Endothelial cell of umbilical vein (primary cell): ENCODE measurements at places on chromosomes 7 and 10. TPM values are rescaled to one million over a fixed set of nuclear protein-coding genes. Genes with fewer than 3 reads are reported as not detected.

The KCNIP2 gene
- 2.2 and 3.0 TPM in 2 replicates for total RNA-seq

The PRKRIP1 gene
- total RNA-seq, result 25.7 and 26.1 TPM in 2 replicates

The SORCS3 gene
- total RNA-seq, result not detected in 2 replicates

The PHKG1 gene
- 0.72 and 1.00 TPM in 2 replicates for total RNA-seq

The TUBAL3 gene
- total RNA-seq, result not detected in 2 replicates

The CALD1 gene
- 307 and 313 TPM in 2 replicates for total RNA-seq

The TMEM236 gene
- 0.24 TPM in 1 of 2 replicates, not detected in the other for total RNA-seq

The C10orf90 gene
- not detected in 2 replicates for total RNA-seq
